ENCODE measurements at places on chromosomes 13 and 19.

GRCh38 chr13:22141716-22142115 lies 470.8 kb downstream of the FGF9 start:
- no peak for DNase-seq

DNA sequence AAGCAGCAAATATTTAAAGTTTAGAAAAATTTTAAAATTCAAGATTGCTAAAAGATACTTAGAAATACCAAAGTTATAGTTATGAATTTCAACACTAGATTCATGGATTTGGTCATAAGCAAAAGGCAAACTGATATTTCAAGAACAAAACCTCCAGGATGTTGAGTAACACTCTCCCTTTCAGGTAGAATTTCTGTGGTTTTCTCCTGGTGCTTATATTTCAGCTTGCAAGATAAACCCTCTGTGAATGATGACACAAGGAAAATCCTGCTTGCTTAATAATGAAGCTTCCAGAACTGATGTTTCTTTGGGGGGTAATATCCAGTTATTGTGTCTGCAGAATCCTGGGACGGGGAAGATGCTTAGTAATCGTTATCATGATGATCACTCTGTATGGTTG lies 320.3 kb upstream of the EDNRB start:
- DNase-seq = no peak

- no peak for DNase-seq
Measured at GRCh38 chr19:11028146-11028545, 61.1 kb upstream of the LDLR start.

DNA sequence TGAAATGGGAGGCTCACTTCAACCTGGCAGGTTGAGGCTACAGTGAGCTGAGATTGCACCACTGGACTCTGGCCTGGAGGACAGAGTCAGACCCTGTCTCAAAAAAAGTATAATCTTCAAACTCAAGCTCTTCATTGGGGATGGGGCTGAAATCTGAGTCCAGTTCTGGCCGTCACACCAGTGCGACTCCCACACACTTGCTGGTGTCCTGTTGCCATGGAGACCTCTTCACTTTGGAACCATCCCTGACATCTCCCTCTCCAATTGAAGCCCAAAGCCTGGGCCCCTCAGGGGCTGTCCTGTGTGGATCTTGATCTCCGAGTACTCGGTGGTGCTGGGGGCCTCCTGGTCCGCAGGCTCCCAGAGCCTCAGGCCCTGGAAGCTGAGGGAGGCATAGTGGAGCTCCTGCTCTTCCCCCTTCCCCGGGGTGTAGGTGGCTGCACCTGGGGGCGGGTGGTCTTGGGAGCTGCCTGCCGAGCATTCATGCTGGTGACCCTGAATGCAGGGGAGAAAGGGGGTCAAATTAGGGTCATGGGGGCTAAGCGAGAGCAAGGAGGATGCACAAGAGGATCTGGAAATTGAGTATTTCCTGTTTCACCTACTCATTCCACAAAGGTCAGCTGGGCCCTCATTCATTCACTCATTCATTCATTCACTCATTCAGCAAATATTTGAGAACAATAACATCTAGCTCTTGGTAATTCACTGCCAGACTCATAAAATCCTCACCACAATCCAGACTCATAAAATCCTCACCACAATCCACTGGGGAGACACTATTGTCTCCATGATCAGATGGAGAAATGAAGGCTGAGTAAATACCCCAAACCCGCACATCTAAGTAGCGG lies 11.0 kb downstream of the SIGLEC11 start:
- no peak for DNase-seq

- no peak for DNase-seq
Measured at GRCh38 chr13:90233933-90234672, 1113.4 kb upstream of the MIR17HG start.

DNA sequence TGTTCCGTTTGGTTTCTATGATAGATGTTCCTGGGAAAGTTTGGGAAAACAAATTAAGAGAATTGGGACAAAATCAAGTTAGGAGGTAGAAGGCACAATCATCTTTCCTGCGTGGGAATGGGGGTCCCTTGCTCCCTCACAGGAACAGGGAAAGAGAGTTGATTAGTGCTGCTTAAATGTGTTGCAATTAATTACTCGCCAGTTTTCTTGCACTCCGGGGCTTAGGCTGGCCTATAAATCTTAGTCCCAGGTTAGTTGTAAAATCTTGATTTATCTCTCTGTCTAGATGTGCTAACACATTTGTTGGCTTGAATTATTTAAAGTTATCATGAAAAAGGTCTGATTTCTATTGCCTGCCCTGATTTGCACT lies 10.1 kb downstream of the B3GLCT start:
- no peak for DNase-seq

DNA sequence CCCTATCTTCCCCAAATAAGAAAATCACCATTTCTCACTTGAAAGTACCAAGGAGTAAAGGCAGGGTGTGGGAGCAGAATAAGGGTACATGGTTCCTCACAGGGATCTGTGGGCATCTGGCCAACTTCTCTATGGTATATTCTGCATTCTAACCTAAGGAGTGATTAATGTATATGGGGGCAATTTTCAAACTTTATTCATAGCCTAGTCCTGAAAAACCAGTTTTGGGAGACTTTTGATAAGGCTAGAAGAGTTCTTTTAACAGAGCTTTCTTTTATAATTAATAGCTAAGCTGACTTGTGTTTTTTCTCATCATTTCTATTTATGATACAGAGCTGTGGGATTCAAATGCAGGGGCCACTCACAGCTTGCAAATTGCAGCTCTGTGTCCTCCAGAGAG lies 852 bp downstream of the SCEL start:
- DNase-seq = no peak

GRCh38 chr19:56690670-56691069 lies 19.1 kb upstream of the ZNF835 start:
- no peak for DNase-seq

GRCh38 chr13:75830842-75831241 lies 194.7 kb downstream of the LMO7 start:
- DNase-seq = no peak

DNA sequence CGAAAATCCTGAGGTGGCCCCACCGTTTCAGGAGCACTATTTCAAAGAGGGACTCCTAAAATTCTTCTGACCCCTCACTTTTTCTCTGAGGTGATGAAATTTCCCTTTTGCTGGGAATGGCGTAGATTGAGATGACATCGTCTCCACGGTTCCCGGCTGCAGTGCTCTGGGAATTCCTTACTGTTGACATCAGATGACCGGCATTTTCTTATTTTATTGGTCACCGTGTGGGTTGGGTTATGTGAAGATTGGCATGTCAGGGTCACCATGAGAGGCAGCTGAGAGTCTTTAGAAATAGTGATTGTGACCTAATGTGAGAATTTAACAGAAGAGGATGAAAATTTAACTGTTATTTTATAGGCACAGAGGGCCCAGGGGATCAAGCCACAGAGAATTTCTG lies 356.7 kb downstream of the FGF9 start:
- DNase-seq = no peak

DNA sequence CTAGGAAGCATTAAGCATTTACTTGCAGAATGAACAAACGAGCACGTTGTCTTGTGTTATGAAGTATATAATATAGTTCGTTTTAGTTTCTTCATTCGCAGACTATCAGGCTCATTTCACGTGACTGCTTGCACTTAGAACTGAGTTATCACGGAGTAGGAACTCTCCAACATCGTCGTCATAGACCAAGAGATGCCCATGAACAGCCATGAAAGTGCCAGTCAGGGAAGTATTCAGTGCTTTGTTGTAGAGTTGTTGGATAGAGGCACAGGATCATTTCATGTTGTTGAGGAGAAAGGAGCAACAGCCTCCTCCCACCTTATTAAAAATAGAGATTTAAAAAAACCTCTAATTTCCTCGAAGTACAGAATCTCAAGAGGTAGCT lies 977 bp upstream of the IL17D start:
- DNase-seq = no peak

GRCh38 chr13:110698689-110699088 lies 7.2 kb downstream of the CARS2 start:
- no peak for DNase-seq

DNA sequence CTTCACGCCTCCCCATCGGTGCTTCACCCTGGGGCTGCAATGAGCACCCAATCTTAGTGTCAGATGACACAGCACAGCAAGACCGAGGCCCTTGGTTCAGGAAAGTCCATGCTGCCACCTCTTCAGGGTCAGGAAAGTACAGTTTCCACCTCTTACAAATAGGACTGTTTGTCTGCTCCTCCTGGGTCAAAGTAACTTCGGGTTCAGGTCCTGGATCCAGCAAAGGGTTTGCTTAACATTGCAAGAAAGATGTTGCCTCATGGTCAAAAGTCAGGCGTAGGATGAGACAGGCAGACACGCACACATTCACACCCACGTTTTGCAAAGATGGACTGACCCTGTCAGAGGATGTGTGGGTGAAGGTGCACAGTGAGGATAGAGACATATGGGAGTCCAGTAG lies 1.6 kb upstream of the CYP2B6 start:
- no peak for DNase-seq

GRCh38 chr19:34269489-34269888 lies 15.1 kb downstream of the GARRE1 start:
- no peak for DNase-seq

DNA sequence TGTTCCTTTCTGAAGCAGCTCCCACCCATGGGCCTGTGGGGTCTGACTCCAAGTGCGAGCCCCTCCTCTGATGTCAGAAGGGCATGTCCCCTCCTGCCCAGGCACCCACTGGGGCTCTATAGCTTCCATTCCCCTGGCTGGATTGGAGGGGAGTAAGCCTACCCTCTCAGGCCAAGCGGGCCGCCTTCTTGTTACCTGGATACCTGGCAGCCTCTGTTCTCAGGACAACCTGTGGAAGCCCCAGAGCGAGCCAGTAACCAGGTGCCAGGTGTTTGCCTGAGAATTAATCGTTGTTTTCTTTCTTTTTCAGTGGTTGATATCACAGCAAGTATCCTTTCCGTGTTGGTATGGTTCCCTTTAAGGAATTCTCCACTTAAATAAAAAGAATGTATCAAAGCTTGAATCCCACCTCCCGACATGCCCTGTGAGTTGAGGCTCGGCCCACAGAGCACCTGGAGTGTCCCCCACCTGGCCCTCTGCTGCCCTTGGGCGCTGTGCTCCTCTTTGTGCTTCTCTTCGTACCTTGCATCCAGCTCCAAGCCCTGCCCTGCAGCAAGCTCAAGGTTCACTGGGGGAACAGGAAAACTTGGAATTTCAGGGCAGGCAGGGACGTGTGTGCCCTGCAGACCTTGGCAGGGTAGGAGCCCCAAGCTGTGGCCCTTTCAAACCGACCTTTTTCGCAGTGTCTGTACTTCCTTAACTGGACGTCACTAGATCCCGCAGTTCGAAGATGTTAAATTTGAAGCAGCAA lies 15.0 kb downstream of the MAU2 start:
- no peak for DNase-seq

GRCh38 chr13:22839603-22840530 lies 340.9 kb upstream of the SGCG start:
- no peak for DNase-seq

DNA sequence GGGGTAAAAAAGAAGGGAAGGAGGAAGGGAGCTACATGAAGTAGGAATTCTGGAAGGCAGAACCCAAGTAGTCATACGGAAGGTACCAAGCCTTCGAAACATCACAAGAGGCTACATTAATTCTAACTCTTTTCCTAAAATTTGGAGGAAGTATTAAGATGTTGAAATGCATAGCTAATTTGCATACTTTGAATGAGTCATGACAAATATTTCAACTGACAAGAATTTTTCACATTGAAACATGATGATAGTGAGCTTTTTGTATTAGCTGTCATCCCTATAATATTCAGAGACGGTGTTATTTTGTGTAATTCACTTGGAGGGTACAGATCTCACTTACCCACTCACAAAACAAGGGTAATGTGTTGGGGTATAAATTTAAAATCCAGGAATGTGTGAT lies 9.1 kb upstream of the ACOD1 start:
- no peak for DNase-seq

GRCh38 chr19:8537099-8537498 lies 23.1 kb upstream of the ZNF414 start:
- no peak for DNase-seq

- DNase-seq = no peak
Measured at GRCh38 chr19:15841875-15842569, 26.6 kb upstream of the OR10H1 start.

- DNase-seq = no peak
Measured at GRCh38 chr13:113667771-113668490, 912 bp downstream of the GRK1 start.

GRCh38 chr13:50228527-50228926 lies 213.3 kb downstream of the KCNRG start:
- DNase-seq = no peak

- peak; percentile 31 for DNase-seq
Measured at GRCh38 chr13:26482451-26483197, 74.9 kb upstream of the WASF3 start.

- DNase-seq = no peak
Measured at GRCh38 chr13:37027639-37028038, 27.1 kb downstream of the EXOSC8 start.

DNA sequence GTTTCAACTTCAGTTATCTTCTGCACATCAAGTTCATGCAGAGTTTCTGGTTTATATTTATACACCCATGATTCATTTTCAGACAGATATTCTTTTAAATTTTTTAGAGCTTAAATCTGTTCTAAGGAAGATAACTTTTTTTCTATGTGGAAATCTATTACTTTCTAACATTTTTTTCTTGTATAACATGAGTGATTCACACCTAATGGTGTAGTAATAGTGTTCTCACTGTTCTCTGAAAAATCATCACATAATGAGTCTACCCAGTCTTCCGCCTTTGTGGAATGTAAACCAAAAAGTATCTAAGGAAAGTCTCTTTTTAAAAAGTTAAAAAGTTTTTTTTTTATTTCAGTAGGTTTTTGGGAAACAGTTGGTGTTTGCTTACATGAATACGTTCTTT lies 70.8 kb downstream of the FNDC3A start:
- DNase-seq = no peak

- peak; percentile 70 for DNase-seq
Measured at GRCh38 chr19:40420766-40421765, 4.7 kb downstream of the SERTAD1 start.

DNA sequence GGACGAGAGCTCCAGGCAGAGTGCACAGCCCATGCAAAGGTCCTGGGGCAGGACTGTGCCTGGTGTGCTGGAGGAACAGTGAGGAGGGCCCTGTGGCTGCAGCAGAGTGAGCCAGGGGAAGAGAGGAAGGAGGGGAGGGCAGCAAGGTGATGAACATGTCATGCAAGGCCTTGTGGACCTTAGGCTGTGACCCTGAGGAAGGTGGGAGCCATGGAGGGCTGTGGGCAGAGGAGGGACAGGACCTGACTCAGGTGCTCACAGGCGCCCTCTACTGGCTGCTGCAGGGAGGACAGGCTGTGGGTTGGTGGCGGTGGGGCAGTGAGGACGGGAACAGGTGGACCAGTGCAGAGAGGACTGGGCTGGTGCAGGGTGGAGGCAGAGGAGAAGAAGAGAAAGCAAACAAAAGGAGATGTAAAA lies 170.3 kb downstream of the PTPRS start:
- peak; percentile 16 for DNase-seq

- no peak for DNase-seq
Measured at GRCh38 chr13:27339299-27339698, 68.7 kb downstream of the RASL11A start.

DNA sequence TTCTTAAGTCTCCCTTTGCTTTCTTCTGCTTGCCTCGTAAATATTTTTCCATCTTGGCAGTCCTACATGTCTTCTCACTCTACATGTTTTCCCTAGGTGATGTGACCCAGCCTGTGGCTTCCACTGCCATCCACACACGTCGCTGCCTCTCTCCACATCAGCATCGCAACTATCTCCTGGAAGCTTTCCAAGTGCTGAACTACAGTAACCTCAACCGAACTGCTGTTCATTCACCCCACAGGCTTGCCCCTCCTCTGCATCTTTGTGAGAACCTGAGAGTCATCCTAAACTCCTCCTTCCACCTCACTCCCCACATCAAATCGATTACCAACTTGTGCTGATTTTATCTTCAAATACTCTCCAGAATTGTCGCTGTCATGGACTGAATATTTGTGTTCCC lies 41.2 kb upstream of the USPL1 start:
- DNase-seq = peak; percentile 61

Data from T-helper 22 cell (primary cell).